ENCODE measurements at places on chromosomes 6 and 20. TPM values are rescaled to one million over a fixed set of nuclear protein-coding genes. Genes with fewer than 3 reads are reported as not detected.

DNA sequence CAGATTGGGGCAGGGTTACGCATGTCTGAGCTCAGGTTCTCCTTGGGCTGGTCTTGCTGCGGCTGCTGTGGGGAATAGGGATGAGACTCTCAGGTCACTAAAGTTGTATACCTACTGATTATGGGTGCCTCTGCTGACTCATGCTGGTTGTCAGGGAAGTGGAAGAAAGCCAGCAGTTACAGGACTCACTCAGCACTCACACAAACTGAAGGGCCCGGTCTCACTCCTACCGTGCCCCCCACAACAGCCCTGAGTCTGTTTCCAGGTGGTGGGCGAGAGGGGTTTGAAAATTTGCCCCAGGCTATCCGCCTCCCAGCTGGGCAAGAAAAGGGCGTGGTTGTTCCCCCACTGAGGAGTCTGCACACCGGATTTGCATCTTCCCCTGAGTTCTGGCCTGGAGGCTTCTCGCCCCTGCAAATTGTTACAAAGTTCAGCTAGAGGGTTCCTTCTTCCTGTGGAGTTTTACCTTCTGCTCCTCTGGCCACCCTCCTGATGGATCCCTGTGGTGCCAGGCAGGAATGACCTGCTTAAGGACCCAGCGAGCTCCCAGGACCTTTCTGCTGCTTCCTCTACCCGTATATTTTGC, 659.2 kb downstream of the HDGFL1 start:
- DNase-seq = no peak

DNA sequence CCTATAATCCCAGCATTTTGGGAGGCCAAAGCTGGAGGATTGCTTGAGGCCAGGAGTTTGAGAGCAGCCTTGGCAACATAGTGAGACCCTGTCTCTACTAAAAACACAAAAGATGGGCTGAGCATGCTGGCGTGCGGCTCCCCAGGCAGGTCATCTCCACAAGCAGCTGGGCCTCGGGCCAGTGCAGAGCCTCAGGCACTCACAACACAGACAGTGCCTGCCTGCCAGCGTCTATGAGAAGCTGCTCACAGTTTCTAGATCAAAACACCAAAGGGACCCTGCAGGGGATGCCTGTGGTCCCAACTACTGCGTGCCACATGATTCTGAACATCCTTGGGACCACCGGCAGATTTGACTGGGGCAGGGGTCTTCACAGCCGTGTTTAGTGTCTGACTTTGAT, 59.4 kb downstream of the GINS1 start:
- no peak for DNase-seq

- no peak for DNase-seq
These were observed 45.4 kb upstream of the BTN3A2 start for GRCh38 chr6:26319405-26320128.

FOXS1 gene
- 3.1 TPM for total RNA-seq

GRCh38 chr6:50847890-50848594, 29.4 kb downstream of the TFAP2B start:
- no peak for DNase-seq

GRCh38 chr6:7042056-7042653, 65.6 kb upstream of the RREB1 start:
- peak; percentile 30 for DNase-seq

DNA sequence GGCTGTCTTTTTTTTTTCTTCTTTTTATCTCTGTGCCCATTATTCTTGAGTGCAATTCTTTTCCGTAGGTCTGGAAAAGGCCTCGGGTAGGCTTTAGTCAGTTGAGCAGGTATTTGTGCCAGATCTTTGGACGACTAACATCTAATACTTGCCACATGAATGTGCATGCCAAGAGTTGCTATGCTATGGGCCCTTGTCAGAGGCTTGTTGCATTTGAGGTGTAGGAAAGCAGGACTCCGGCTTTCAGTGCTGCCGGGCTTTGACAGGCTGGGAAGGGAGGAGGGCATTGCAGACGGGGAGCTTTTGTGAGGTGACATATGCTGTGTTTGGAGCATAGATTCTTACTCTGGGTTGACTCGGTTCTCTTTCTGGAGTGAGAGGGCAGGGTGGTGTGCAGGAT, 10.2 kb downstream of the LRRC1 start:
- DNase-seq = no peak

SNAI1 gene
- total RNA-seq = 2.7 TPM

BIRC7 gene
- total RNA-seq = 0.94 TPM

GRCh38 chr6:135094403-135094821, 39.8 kb upstream of the HBS1L start:
- no peak for DNase-seq

- DNase-seq = no peak
These were observed 155.7 kb upstream of the PRSS16 start for GRCh38 chr6:27091661-27092315.

DNA sequence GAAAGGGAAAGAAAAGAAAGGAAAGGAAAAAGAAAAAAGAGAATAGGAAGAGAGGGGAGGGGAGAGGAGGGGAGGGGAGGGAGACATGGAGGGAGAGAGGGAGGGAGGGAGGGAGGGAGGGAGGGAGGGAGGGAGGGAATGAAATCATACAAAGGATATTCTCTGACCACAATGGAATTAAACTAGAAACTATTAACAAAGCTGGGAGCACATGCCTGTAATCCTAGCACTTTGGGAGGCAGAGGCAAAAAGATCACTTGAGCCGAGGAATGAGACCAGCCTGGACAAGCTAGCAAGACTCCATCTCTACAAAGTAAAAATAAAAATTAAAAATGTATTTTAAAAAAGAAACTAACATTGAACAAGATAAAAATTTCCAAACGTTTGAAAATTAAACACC, 62.8 kb downstream of the ILRUN start:
- no peak for DNase-seq

- DNase-seq = no peak
These were observed 121.2 kb downstream of the SIM1 start for GRCh38 chr6:100343316-100344077.

TXNDC5 gene
- total RNA-seq = 65.3 TPM

DNA sequence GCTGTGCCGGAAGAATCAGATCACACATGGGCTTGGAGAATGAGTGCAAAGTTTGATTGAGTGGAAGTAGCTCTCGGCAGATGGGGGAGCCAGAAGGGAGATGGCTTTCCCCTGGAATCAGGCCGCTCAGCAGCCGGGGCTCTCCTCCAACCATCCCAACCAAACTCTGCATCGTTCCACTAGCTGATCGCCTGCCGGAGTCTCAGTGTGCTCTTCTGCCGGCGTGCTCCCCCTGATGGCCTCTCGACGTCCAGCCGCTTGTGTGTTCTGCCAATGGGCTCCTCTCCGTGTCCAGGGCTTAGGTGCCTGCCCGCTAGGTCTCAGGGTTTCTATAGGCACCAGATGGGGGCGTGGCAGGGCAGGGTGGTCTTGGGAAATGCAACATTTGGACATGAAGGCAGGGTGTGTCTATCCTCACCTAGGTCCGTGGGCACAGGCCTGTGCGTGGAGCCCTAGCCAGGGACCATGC, 4.9 kb upstream of the BIRC7 start:
- peak; percentile 67 for DNase-seq

CAGE1 gene
- not detected for total RNA-seq

SLC22A3 gene
- total RNA-seq = 2.1 TPM

RNF144B gene
- 19.0 TPM for total RNA-seq

GRCh38 chr6:125285353-125285752, 16.4 kb downstream of the HDDC2 start:
- no peak for DNase-seq

GRCh38 chr6:135179920-135180541, 1.1 kb upstream of the MYB start:
- DNase-seq = no peak

DNA sequence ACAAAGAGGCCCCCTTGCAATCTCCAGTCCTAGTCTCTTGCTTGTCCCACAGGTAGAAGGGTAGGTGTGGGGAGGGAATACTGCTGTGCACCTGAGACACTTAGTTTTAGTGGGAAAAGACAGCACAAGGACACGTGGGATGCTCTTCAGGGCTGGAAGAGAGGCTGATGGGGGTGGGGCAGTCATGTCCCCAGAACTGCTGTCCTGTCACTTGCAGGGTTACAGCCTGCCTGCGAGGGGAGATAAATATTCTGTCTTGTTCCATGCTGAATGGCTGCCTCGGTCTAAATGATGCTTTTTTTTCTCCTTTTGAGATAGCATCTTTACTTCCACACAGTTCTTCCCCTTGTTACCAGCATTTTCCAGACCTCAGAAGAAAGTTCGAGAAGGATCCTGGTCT, 106.2 kb downstream of the SLC24A3 start:
- no peak for DNase-seq

DNA sequence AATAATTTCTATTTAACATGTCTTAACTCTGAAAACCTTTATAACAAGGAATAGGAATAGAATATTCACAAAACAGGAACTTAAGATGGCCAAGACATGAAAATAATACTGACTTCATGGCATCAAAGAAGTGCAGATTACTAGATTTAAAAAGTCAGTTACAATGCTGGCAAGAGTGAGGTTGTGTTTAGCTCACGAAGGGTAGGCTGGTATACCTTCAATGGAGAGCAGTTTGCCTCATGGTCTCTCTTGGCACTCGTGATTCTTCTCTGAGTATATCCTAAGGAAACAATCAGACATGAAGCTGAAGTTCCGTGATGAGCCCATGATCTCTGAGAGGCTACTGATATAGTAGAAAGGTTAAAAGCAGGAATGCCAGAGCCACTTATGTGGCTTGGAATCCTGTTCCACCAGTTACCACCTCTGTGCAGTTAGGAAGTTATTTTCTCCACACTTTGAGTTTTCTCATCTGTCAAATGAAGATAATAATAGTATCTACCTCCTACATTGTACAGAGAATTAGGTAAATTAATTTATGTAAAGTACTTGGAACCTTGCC, 7.2 kb downstream of the NCOA7 start:
- DNase-seq = no peak

POLH gene
- total RNA-seq = 7.0 TPM

GRCh38 chr6:169454204-169454871, 200.7 kb upstream of the THBS2 start:
- DNase-seq = no peak

DNA sequence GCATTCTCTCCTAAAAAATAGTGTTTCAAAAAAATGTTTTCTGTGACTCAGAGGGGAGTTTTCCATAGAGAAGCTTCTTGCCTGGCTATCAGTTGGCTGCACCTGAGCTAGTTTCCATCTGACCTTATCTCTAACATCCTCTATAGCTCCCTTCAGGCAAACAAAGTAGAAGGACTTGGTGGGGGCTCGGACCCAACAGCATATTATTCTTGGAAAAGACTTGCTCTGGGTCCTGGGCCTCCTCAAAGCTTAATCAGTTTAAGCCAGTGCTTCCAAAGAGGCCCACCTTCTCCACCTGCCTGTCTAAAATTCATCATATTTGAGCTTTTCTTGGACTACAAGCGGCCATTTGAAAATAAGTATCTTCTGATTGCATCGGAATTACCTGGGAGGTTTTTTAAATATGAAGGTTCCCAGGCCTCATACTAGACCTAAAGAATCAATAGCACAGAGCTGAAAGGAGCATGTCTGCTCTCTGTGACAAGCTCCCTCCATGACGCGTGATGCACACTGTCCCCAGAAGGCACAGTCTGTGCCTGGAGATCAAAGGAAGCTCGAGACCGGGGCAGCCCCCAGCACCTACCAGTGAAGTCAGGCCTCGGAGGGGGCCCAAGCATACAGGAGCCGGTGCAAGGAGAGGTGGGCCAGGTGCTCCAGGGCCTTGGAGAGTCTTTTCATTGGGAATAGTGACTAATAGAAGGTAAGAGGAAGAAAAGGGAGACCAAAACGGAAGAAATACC, 80.6 kb upstream of the HIVEP1 start:
- DNase-seq = no peak

GRCh38 chr6:91487696-91488392, 901.0 kb upstream of the MAP3K7 start:
- DNase-seq = no peak

GRCh38 chr20:35547329-35547728, 5.5 kb downstream of the ERGIC3 start:
- DNase-seq = no peak

RAET1L gene
- total RNA-seq = not detected

RAB44 gene
- total RNA-seq = 0.05 TPM

DNA sequence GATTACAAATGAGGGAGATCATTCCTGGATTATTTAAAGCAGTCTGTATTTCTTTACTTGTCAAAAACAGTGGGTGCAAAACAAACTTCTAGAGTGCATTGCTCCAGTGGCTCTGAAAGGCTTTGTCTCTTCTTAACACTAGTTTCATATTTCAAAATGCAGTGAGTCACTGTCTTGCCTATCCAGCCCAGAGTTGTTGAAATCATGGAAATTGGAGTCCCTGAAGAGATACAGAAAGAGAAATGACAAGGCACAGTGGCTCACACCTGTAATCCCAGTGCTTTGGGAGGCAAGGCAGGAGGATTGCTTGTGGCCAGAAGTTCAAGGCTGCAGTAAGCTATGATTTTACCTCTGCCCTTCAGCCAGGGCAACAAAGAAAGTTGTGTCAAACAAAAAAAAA, 11.3 kb downstream of the SLC2A12 start:
- no peak for DNase-seq

- DNase-seq = no peak
These were observed 120.4 kb downstream of the KHDC1L start for GRCh38 chr6:73104921-73105320.

- no peak for DNase-seq
These were observed 3.2 kb downstream of the ECHDC1 start for GRCh38 chr6:127340171-127340570.

KCNQ2 gene
- 0.91 TPM for total RNA-seq

DNA sequence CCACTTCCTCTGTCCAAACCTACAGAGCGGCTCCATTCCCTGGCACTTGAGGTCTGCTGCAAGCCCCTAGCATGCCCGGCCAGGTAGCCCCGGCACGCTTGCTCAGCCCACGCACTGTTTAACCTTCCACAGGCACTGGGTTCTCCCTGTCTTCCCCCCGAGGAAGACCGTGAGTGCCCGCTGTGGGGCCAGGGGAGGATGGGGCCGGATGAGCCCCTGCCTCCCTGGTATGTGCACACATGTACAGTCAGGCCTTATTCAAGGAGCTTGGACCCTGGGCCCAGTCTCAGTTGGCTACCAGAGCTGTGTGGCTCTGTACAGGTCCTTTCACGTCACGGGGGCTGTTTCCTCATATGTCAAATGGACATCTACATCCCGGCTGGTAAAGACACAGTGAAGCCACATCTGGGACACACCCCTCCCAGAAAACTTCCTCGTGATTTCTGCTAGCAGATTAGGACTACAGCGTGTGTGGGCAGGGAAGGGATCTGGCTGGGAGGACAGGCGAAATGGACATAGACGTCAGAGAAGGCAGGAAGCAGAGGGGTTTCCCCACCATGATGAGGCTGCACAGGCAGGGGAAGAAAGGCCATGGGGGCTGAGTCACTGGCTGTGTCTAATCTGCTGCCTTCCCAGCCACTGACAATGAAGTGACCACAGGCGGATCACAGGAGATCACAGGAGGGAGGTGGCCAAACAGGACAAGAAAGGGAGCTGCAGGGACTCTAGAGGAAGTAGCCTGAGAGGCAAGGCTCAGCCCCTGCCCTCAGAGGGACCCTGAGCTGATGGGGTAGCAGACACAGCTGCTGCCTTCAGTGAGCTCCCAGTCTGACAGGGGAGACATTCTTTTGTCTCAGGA, 62.9 kb downstream of the MRPL14 start:
- peak; percentile 83 for DNase-seq

SCRT2 gene
- not detected for total RNA-seq

GRCh38 chr6:145015739-145016558, 719.4 kb downstream of the EPM2A start:
- DNase-seq = no peak

SLC13A3 gene
- total RNA-seq = 0.71 TPM

RBPJL gene
- total RNA-seq = not detected

- peak; percentile 12 for DNase-seq
These were observed 41.9 kb upstream of the MRGBP start for GRCh38 chr20:62754122-62754990.

- peak; percentile 57 for DNase-seq
These were observed 7.1 kb downstream of the RBM38 start for GRCh38 chr20:57398231-57398821.

MYL9 gene
- total RNA-seq = 1,946 TPM

GRCh38 chr6:159438106-159438505, 254.9 kb downstream of the SOD2 start:
- no peak for DNase-seq
